Hematopoietic multipotent progenitor cell treated with erythropoietin and hydrocortisone succinate and interleukin-3 and kit ligand, for 6 days (in vitro differentiated cells): ENCODE measurements at places on chromosomes 2 and 18.

DNA sequence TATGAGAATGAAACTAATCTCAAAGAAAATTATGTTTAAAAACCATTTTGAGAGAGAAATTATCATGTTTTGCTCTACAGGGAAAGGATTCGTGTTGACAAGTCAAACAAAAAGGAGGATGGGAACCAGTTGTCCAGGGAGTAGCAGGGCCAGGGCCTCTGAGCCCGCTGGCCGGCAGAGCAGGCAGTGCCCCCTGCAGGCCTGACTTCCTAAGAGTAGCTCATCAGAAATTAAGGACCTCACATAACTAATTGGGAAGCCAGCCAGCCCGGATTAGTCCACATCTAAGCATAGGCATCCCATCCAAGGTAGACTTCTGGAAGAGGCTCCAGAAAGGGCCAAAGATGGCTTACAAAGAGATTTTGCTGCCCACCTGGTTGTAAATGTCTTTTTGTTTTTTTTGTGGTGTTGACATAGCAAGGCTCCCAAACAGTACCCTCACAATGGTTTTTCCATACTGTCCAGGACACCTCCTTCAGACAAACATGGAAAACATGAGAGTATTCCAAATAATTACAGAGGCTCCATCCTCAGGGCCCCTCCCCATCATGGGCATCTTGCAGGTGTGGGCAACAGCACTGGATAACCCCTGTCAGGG, 241.2 kb upstream of the TANK start:
- peak; percentile 49 for DNase-seq

DNA sequence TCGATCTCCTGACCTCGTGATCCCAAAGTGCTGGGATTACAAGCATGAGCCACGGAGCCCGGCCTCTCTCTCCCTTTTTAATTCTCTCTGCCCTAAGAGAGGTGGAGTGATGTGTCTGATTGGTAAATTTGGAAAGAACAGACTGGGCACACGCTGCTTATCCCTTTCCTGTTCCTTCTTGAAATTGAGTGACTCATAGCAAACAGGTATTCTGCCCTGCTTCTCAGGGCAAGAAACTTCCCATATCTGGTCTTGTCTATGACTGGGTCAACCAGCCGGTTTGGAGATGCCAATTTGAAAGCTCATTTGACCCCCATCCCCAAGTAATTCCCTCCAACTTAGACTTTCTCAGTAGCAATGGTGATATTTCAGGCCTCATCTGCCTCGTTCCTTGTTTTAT, 15.0 kb downstream of the LYPD1 start:
- no peak for DNase-seq

- no peak for DNase-seq
Measured at GRCh38 chr18:39260565-39260964, 1695.0 kb upstream of the CELF4 start.

- DNase-seq, result no peak
Measured at GRCh38 chr2:7121851-7122250, 204.6 kb downstream of the RNF144A start.

DNA sequence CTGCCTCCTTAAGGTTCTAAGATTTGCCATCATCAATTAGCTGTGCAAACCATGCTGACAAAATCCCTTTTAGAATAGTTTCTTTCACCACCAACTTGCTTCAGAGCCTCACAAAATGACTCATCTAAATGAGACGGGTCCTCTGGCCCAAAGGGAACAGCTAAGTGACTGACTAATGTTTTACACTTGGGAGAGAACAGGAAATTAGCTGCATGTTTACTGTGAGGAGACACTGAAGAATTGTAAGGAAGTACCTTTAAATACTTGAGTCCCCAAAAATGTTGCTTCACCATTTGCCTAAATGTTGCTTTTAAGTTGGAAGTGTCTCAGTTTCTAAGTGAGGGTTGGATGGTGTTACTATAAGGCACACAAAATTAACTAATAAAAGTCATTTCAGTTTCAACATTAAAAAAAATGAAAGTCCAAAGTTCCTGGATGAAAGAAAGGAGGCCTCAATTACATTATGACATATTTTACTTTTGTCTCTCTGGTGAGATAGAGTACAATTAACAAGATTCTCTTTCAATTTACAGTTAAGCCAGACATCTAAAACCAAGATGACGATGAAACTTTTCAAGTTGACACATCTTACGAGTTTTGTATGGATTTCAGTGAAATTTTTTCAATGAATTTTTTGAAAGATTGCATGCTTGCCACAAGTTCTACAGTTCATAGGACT, 229.1 kb upstream of the FN1 start:
- no peak for DNase-seq

- no peak for DNase-seq
Measured at GRCh38 chr2:234437642-234438304, 59.1 kb downstream of the ARL4C start.

GRCh38 chr2:48383036-48383435, 146.9 kb upstream of the STON1 start:
- no peak for DNase-seq

- DNase-seq, result no peak
Measured at GRCh38 chr2:145235312-145235711, 715.4 kb upstream of the ZEB2 start.

DNA sequence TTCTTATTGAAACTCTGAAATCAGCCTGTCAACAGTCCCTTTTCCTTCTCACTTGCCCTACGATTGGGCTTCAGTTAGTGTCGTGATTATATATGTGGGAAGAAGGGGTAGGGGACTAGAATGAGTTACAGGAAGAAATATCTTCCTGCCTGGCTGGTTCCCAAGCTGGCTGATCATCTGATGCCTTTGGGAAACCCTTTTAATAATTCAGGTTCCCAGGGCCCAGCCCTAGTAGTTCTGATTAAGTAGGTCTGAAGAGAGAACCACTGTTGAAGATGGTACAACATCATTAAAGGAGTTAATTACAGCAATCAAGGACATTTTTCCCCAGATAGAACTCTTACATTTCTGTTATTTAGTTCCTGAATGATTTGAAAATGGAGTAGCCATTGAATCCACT, 110.1 kb upstream of the EML6 start:
- DNase-seq, result no peak

DNA sequence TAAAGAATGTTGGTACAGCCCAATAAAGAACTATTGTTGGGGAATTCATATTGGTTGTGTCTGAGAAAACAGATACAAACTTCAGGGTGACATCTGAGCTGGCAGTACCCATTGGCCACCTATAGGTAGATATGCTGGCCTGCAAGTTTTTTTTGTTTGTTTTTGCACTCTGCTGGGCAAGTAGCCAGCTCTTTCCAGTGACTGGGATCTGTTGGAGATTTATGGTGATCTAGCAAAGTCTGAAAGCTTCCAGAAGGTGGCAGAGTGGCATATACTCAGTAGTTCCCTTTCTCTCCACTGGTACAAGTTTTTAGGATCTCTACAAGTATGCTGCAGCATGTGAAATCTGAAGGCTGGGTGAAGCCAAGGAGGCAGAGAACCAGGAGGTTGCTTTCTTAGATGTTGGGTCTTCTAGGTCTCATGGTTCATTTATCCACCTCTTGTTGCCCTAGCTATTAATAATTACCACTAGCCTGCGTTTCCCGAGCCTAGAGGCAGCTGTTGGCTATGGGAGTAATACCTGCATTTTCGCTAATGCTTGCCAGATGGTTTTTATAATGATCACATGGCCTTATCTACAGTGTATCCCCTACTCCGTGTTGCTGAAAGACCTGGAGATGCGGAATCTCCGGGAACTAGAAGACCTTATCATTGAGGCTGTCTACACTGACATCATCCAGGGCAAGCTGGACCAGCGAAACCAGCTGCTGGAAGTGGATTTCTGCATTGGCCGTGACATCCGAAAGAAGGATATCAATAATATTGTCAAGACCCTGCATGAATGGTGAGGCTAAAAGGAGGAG, 9.5 kb downstream of the COPS7B start:
- DNase-seq, result peak; percentile 67

- DNase-seq, result peak; percentile 44
Measured at GRCh38 chr2:11775384-11775783, 29.0 kb downstream of the LPIN1 start.

GRCh38 chr2:231682603-231683291, 25.6 kb upstream of the PTMA start:
- no peak for DNase-seq

DNA sequence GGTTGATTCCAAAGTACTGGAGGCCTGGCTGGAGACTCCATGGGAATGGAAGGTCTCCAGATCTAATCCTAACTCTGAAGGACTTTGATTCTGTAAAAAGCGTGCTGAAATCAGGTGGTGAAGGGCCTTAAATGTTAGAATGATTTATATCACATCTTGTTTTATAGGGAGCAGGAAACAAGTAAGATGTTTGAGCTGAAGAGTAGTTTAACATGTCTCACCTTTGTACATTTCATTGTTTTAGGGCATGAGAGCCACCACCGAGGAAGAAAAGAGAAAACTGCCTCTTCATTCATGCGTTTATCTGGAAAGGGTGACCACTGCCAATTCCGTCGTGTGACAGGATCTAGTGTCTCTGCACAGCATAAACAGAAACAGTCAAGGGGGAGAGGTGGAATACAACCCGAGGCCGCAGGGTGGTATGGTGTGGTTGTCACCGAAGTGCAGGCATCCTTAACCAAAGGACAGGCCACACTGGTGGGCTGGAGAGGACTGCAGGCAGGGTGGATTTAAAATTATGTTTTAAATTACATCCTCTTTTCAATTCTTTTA, 445.3 kb downstream of the SLC4A3 start:
- DNase-seq, result no peak

DNA sequence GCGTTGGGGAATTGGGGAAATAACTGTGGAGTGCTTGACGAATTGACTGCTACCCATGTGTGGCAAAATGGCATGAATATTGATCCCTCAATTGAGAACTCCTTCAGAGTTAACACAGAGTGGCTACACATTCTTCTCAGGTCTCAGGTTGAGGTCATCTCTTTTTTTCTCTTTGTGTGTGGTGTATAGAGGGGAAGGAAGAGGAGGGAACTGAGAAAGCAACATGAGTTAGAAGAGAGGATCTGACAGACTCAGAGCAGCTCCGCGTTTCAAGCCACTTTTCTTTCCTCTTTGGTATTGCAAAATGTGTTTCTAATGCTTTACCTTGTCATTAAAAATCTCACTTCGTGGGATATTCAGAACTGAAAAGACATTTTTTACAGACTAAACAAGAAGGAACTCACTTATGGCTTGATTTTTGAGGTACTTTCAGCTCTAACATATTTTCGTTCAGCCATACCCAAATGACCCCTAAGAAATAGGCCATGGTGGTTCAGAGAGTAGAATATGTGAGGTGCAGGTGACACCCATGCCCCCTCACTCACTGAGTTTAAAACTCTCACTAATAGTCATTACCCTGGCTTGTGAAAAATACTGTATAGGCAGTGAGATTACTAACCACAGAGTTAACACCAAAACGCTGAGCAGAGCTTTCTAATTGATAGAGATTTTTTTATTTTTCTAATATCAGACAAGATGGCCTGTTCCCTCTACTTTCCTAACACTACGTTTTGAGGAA, 22.5 kb downstream of the STAT4 start:
- peak; percentile 6 for DNase-seq

GRCh38 chr2:161998857-161999256, 75.2 kb downstream of the DPP4 start:
- no peak for DNase-seq

DNA sequence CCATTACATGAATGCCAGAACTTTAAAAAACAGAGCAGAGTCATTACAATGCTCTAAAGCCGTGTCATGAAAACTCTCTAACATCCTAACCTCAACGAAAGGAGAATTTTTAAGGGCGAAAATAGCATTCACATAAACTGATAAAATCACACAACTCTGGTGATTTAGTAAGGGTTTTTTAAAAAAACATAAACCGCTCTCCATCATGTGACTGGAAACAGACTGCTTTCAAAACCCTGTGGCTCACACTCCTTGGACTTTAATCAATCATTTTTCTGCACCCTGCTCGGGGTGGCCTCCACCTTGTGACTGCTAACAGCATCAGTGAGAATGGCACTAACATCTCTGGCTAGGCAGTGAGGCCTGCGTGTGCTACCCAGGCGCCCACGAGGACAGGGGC, 12.1 kb downstream of the DOCK10 start:
- peak; percentile 62 for DNase-seq

DNA sequence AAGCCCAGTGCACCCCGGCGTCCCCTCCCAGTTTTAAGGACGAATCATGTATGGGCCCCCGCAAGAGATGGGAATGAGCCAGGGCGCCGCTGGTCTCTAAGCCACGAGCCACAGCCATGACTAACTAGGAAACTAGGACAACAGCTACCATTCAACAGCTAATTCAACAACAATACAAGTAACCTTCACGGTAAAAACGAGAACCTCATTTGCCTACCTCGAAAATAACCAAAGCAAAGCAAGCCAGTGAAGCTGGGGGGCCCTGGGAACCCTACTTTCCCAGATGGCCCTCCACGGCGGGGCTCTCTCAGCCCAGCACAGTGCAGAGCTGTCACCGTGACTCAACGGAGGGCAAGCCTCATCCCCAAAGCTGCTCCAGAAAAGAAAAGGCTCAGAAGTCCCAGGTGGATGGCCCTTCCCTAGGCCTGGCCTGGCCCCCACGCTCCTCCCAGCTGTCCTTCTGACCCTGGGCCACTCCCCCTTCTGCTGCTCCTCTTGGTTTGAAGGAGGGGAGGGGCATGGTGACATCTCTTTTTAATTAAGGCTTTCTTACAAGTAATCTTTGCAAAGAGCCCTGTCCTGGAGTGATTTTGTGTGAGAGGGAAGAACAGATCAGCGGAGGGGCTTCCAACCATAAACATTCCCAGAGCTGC, 126.3 kb downstream of the HDAC4 start:
- peak; percentile 55 for DNase-seq

- peak; percentile 6 for DNase-seq
Measured at GRCh38 chr18:56545464-56545863, 92.9 kb downstream of the TXNL1 start.

DNA sequence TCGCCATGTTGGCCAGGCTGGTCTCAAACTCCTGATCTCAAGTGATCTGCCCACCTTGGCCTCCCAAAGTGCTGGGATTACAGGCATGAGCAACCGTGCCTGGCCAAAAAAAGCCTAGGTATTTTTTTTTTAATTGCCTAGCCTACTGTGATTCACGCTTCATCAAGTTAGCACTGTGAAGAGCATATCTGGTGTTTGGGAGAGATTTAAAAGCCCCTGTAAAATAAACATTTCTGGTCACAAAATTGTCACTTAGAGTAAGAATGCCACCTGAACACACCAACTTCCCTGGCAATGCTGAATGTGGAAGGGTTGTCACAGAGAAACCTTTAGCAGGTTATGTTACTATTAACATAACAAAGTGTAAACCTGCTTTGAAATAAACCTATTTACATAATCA, 39.7 kb upstream of the CHAC2 start:
- no peak for DNase-seq

GRCh38 chr18:28514699-28515098, 337.8 kb upstream of the CDH2 start:
- no peak for DNase-seq

- no peak for DNase-seq
Measured at GRCh38 chr18:12408247-12408869, 629 bp downstream of the PRELID3A start.

DNA sequence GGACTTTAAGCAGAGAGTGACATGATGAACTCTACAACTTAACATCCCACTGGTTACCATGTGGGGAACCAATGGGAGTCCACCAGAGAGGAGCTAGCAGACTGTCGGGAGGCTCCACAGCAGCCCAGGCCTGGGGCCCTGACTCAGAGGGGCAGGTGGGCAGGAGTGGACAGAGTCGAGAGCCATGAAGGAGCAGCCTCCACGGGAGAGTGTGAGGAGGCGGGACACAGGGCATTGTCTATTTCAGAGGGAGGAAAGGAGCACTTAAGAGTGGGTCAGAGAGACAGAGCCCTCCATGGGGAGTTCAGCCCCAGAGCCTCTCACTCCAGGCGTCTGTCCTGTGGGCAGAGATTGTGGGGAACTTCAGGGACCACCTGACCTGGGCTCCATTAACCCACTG, 118.7 kb downstream of the CYP26B1 start:
- DNase-seq, result no peak

- DNase-seq, result no peak
Measured at GRCh38 chr2:69734035-69734611, 7.8 kb upstream of the ANXA4 start.
